ENCODE measurements at places on chromosomes 11 and 22.

- no peak for DNase-seq
Measured at GRCh38 chr22:30751529-30751928, 56.9 kb downstream of the OSBP2 start.

- DNase-seq = peak; percentile 80
Measured at GRCh38 chr11:67572747-67573419, 10.7 kb upstream of the GSTP1 start.

GRCh38 chr11:70501051-70501901, 102.9 kb downstream of the CTTN start:
- no peak for DNase-seq

- no peak for DNase-seq
Measured at GRCh38 chr11:58796333-58796732, 48.2 kb downstream of the GLYATL2 start.

DNA sequence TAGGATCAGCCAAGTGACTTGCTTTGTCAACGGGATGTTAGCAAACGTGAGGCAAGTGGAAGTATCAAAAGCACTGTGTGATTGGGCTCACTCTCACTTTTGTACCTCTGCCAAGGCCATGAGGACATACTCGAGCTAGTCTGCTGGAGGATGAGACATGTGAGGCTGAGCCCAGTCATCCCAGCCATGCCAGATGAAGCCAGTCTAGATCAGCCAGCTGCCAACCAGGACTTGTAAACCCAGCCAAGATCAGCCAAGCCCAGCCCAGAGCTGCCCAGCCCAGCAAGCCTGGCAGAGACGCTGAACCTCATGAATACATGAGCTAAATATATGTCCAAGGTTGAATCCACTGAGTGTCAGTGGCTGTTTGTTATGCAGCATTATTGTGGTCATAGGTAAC, 369.7 kb downstream of the MN1 start:
- no peak for DNase-seq

- no peak for DNase-seq
Measured at GRCh38 chr11:125346179-125346530, 149.9 kb downstream of the FEZ1 start.

GRCh38 chr11:115716080-115716479, 211.9 kb upstream of the CADM1 start:
- DNase-seq = no peak

- DNase-seq = no peak
Measured at GRCh38 chr11:134474942-134475341, 62.9 kb upstream of the B3GAT1 start.

GRCh38 chr22:24901448-24901847, 45.0 kb downstream of the LHFPL7 start:
- DNase-seq = no peak

GRCh38 chr11:84549217-84549616, 1077.9 kb downstream of the DLG2 start:
- no peak for DNase-seq

DNA sequence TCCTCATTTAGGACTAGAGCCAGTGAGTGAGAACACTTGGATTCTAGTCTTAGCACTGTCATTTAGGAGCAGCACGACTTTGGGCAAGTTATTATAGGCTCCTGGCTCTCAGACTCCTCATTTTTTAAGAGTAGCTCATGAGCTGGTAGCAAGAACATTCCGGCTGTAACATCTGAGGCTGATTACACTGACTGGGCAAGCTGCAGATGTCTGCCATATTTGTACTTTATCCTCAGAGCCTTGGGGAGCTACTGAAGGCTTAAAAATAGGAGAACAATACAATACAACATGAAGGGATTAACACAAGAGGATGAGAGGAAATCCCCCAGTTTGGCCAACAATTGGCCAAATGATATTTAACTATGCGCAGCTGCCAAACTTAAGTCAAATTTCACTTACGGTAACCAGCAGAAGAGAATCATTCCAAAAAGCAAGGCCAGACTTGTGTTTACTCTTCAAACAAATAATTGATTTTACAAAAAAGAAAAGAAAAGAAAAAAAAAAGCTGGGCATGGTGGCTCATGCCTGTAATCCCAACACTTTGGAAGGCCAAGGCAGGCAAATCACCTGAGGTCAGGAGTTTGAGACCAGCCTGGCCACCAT, 113.1 kb upstream of the ARHGAP42 start:
- DNase-seq = no peak

DNA sequence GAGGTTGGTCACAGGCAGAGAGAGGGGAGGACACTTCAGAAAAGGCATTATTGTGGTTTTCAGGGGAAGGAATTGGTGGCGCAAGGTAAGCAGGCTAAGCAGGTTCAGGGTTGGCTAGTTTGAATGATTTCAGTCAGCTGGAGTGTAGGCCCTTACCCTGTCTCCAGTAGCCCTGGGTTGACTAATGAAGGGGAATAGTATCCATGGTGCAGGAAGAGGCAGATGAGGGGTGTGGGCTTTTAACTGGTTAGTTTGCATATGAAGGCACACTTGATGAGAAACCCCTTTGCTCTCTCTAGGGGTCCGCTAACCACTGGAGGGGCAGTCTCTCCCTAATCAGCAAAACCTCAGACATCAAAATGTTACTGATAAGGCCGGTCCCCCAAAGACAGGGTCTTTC, 249.7 kb downstream of the AASDHPPT start:
- DNase-seq = no peak

DNA sequence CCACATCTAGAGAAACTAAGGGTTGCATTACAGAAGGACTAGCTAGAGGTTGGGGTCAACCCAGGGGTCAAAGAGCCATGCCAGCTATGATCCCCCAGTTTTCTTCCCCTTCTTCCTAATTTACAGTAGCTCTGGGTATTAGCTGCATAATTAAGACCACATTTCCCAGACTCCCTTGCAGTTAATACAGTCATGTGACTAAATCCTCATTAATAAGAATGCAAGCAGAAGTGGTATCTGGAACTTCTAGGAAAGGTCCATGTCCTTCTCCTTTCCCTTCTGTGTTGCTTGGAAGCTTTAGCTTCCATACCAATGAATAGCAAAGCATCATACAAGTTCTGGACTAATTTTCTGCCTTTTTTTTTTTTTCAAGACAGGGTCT, 19.1 kb upstream of the LMO2 start:
- DNase-seq = no peak

GRCh38 chr11:17275400-17276235, 921 bp upstream of the NUCB2 start:
- no peak for DNase-seq

- DNase-seq = no peak
Measured at GRCh38 chr11:102568851-102569250, 38.3 kb upstream of the MMP7 start.

- DNase-seq = no peak
Measured at GRCh38 chr11:131275580-131275979, 94.8 kb upstream of the NTM start.

DNA sequence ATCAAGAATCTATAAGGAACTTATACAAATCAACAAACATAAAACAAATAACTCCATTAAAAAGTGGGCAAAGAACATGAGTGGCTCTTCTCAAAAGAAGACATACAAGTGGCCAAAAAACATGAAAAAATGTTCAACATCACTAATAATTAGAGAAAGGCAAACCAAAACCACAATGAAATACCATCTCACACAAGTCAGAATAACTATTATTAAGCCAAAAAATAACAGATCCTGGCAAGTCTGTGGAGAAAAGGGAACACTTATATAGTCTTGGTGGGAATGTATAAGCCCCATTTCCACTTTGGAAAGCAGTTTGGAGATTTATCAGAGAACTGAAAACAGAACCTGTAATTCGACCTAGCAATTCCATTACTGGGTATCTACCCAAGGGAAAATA, 921.0 kb downstream of the KCNA4 start:
- no peak for DNase-seq

DNA sequence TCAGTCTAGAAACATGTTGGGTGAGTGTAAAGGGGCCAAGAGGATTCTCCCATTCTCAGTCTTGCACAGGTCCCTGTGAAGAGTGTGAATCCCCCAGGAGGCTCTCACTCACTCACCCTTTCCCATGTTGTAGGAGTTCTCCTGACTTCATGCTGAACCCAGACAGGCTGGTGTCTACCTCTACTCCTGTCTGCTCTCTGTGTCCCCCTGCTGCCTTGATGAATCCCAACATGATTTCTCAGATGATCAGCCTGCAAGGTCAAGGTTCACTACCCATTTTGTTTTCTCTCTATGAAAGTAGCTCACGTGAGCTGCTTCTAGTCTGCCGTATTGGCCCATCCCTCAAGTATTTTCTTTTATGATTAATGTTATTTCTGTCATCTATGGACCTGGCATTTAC, 500.6 kb downstream of the ETS1 start:
- no peak for DNase-seq

DNA sequence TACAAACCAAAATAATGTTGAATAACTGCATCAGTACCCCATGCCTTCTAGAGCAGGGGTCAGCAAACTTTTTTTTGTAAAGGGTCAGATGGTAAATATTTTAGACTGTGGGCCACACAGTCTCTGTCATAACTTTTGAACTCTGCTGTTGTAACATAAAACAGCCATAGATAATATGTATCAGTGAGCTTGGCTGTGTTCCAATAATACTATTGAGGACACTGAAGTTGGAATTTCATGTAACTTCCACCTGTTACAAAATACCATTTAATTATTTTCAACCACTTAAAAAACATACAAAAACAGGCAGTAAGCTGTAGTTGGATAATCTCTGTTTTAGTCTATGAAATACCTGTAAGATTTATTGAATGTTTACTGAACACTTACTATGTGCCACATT, 55.2 kb downstream of the PICALM start:
- no peak for DNase-seq

- peak; percentile 99 for DNase-seq
Measured at GRCh38 chr11:110317516-110317932, 21.1 kb upstream of the RDX start.

- DNase-seq = no peak
Measured at GRCh38 chr22:19125474-19126308, 3.5 kb upstream of the DGCR2 start.

- DNase-seq = no peak
Measured at GRCh38 chr22:49262167-49262566, 565.5 kb downstream of the BRD1 start.

DNA sequence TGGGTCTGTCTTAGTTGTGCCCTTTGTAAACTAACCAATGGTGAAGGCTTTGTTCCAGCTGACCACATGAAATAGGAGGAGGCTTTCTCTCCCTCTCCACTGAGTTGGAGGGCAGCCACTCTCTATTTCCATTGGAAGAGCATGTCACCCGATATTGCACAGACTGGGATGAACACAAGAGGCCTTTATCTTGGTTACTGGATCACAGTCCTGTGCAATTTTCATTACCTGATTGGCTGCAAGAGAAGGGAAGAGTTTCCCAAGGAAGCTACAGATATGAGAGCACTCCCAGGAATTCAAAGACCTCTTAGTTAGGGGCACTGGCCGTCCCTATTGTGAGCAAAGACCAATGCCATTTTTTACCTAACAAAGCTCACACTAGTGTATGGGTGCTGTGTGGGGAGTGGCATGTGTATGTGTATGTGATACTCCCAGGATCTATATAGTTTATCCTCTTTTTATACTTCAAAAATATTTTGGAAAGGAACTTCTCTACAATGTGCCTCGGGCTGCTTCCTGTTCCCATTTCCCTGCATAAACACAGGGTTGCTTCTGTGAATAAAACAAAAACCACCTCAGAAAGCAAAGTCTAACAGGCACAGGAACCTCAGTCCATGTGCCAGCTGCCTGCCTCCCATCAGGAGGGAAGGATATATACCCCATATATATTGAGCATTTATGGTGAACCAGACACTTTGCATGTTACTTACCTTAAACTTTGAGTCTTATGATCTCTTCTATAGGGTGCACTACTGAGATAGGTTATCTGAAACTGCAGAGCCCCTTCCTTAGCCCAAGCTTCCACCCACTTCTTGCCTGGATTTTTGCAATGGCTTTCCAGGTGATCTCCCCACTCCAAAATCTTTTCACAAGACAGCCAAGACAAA, 126.5 kb downstream of the RASSF10 start:
- peak; percentile 97 for DNase-seq

GRCh38 chr11:66956689-66957290, 1.4 kb downstream of the PC start:
- no peak for DNase-seq

- DNase-seq = no peak
Measured at GRCh38 chr11:131375915-131376314, 5.5 kb downstream of the NTM start.

DNA sequence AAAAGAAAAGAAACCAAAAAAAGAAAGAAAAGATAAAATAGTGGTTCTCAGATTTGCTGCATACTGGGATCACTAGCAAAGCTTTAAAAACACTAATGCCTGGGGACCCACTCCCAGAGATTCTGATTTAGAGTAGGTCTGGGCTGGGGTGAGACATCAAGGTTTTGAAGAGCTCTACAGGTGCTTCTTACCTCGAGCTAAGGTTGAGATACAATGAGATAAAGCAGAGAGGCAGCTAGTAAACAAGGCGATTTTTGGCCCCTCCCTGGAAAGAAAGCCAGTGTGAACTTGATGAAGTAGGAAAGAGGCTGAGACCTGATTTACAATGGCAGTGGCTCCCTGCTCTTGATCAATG, 327.6 kb upstream of the CCDC90B start:
- DNase-seq = no peak

Data from NCI-H526 treated with DMSO at 0.1 percent for 48 hours (cell line).